ENCODE measurements at places on chromosomes 11 and 22.

DNA sequence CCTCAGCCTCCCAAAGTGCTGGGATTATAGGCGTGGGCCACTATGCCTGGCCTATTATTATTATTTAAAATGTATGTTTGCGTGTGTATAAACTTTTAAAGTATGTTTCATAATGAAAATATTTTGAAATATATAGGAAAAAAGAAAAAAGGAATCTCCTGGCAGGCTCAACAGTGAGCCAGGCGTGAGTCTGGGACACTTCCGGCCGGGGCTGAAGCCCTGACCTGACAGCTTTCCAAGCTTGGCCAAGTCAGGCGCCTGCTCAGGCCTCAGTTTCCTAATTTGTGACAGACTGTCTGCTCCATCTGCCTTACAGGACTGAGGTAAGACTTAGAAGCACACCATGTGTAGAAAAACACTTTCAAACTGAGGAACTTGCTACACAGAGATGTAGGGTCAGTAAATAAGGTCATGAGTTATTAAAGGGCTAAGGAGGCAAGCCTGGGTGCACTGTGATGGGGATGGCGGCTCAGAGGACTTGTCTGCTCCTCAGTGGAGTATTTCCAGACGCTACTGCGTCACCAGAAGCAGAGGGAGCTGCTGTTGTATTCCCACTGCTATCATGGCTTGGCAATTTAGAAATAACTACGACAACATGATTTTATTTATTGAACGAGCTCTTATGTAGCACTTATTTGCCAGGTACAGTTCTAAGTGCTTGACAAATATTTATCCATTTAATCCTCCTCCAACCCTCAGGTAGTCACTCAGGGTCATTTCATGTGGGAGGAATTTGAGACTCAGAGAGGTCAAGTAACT is 100.1 kb downstream of the PRR5L start:
- no peak for DNase-seq

DNA sequence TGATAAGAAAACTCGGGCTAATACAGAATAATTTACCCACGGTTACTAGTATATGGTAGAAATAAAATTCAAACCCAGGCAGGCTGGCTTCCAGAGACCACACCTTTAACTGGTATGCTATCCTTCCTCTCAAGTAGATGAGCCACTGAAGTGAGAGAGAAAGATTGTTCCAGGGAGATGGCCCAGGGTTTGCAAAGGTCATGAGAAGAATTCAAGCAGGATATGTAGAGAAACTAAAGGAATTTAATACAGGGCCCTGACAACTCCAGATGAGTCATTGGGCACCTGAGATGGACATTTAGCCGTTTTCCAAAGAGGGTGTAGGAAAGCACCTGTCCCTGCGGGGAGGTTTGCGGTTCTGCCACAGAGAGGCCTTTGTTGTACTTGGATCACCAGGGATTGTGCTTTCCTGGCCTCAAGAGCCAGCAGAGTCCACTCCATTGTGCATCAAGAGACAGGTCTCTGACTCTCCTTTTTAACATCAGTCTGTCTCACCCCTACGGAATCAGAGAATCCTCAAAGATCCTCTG is 152.7 kb upstream of the BLID start:
- no peak for DNase-seq

DNA sequence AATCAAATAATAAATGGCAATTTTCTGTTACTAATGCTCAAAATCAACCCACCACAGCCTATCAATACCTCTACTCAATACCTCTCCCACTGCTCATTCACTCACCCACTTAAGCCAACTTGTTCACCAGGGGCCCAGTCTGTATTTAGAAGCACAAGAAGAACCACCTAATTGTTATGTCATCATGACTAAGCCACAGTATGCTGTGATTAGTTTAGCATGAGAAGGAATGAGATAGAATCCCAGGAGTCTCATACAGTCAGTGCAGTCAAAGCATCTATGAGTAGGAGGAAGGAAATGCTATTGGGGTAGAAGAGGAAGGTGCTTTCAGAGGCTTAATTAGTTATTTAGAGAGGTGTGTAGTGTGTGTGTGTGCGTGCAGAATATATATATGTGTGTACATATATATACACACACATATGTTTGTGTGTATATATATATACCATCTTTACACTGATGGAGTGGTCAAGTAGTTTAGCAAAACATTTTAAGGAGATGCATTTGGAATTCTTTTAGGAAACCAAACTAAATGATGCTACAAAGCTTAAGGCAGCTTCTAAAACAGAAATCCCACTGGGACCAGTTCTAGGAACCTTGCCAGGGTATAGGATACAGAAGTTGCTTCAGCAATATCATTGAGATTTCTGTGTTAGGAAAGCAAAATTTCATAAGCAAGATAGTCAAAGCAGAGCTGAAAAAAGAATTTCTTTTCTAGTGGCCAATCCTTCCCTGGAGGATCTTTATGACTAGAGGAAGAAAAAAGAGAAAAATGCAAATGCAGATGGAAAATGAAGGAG is 27.5 kb downstream of the KCNA4 start:
- DNase-seq: no peak

DNA sequence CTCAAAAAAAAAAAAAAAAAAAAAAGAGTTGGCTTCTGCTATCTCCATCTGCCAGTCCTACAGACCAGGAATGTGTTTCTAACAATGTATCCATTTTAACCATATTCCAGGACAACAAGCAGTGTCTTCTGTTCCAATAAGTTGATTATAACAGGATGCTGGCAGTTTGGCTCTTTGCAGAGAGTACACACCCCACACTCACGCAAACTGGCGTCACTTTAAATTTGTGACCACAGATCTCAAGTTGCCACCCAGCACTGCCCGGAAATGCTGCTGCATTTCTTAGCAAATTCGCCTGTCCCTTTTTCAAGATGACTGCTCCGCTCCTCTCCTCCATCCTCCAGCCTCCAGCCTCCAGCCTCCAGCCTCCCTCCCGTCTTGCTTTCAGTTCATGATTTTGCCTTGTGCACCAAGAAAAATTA is 44.3 kb downstream of the SCGB1A1 start:
- no peak for DNase-seq

GRCh38 chr11:72244060-72244360 is at the start of gene PHOX2A:
Gene PHOX2A, minus strand, starts transcription at chr11:72244176. Its CDS starts 172 bp downstream, at chr11:72244004.
- DNase-seq: no peak

DNA sequence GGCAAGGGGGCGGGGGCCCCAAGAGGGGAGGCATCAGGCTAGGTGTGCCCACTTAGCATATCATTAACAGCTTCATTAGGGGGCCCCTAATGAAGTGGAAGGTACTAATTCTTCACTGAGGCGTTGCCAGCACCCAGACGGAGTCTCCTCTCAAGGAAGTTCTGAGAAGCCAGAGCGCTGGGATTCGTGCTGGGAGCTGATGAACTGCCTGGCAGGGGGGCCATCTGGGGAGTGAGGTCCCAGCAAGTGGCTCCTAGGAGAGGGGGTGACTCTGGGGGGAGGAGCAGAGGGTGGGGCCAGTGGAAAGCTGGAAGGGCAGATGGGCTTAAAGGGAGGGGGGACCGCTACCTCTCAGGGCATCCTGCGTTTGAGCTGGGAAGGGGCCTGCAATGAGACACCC is 29.8 kb downstream of the DAGLA start:
- no peak for DNase-seq

GRCh38 chr11:88297863-88298262 is 39.7 kb downstream of the CTSC start:
- no peak for DNase-seq

GRCh38 chr11:34427186-34427805 is 11.4 kb upstream of the CAT start:
- no peak for DNase-seq

GRCh38 chr11:34774604-34775003 is 141.6 kb downstream of the APIP start:
- no peak for DNase-seq

GRCh38 chr11:14331476-14332136 is 27.4 kb downstream of the RRAS2 start:
- DNase-seq: no peak

DNA sequence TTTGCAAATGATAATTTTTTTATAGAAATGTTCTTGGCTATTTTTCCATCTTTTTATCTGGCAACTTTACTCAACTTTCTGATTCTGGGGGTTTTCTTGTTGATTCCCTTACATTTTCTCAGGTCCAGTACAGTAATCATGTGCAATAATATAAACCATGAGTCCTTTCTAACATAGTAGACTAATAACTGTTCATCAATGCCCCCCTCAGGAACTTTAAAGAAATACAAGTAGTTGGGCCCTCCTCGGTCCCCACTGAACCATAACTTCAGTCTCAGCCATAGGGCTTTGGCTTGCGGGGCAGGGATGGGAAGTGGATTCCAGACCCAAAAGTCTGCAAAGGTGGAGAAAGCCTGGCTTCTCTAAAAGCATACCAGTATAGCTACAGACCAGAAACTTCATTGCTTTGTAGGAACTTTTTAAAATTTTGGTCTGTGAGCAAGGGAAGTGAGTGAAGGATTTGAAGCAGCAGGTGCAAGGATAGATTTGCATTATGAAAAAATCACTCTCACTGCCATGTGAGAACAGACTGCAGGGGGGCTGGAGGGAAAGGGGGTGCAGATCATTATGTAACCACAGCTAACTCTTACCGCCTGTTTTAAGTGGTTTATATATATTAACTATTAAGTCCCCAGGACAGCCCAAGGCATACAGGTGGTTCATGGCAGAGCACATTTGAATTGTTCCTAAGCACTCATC is 10.4 kb upstream of the TUB start:
- DNase-seq: no peak

DNA sequence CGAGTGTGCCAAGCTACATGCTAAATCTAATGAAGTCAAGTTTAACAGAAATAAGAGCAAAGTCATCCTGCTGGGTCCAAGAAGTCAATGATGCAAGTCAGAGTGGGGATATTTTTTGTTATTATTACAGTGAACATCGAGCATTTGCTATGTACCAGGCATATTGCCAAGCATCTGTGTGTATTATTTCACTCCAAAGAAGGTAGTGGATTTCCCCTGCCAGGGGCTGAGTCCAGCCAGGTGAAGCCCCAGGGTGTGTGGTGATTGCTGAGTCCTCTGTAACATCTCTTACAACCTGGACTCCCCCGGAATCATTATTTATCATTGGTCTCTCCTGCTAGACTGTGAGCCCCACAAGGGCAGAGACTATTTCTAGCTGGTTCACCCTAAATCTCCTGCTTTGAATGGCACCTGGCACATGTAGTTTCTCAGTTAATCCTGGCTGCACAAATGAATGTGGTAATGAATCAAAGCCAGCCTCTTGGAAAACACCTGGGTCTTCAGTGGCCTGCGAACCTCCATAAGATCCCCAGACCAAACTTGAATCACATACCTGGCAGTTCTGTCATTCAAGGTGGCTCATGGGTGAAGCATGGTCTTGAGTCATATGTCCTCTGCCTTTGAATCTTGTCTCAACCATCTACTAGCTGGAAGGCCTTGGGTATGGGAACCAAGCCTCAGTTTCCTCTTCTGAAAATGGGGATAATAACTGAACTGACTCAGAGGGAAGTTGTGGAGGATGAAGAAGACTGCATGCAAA is 549.2 kb downstream of the MIAT start:
- no peak for DNase-seq

DNA sequence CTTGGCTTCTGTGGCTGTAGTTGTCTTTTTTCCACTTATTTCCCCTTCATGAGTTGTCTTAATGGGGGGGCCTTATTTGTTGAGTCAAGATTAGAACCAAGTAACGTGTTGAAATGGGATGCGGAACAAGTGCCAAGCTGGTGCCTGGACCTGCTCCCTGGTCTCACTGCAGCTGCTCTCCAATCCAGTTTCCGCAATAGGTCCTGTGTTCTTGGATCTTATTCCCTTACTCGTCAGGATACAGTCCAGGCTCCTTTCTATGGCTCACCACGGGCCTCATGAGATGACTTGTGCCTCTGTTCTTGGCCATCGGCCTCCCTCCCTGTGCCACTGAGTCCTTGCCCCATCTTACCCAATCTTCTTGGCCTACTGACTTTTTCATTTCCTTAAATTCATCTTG is 159.6 kb upstream of the CADM1 start:
- no peak for DNase-seq

DNA sequence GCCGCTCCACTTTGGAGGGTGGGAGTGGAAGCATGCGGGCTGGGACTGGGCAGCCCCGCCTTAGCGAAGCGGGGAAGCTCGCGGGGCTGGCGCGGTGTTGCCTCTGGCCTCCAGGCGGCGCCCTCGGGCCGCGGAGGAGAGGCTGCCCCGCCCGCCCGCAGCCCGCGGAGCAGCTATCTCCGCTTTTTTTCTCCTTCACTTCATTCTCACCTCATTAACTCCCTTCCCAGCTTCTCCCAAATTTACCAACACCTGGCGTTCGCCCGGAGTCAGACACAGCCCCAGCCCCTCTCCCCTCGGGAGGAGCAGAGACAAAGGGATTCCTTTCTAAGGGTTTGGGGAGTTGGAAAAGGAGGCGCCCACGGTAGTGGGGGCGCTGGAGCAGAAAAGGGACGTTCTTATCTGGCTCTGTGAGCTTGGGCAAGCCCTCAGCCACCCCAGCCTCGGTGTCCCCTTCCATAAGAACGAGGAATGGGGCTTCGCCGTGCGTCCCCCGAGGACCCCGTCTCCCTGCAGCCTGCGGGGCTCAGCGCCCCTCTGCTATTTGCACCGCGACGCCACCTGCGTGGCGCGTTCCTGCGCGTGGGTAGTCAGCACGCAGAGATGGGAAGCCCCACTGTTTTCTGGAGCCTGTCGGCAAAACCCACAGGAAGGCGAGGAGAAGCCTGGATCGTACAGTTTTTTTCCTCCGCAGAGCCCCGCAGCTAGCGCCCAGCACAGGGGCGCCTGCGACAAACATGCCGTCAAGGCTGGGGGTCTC is 1.5 kb upstream of the WNT11 start:
- peak; percentile 74 for DNase-seq

- DNase-seq: no peak
Observed at GRCh38 chr11:104799251-104799650, 99.0 kb downstream of the CASP12 start.

- DNase-seq: no peak
Observed at GRCh38 chr11:114124601-114125144, 65.2 kb downstream of the ZBTB16 start.

GRCh38 chr11:130454491-130455252 is 6.2 kb downstream of the ADAMTS15 start:
- DNase-seq: no peak

GRCh38 chr11:45672593-45672992 is 7.2 kb upstream of the CHST1 start:
- DNase-seq: no peak

DNA sequence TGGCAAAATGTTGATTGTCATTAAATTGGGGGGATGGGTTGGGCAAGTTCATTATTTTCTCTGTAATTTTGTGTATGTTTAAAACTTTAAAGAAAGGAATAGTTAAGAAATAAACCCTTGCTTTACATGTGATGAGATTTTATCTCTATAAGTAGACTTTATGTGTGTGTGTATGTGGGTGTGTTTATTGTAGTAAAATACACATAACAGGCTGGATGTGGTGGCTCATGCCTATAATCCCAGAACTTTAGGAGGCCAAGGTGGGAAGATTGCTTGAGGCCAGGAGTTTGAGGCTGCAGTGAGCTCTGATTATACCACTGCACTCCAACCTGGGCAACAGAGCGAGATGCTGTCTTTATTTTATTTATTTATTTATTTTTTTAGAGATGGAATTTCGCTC is 83.2 kb downstream of the KIAA1671 start:
- no peak for DNase-seq

- DNase-seq: no peak
Observed at GRCh38 chr11:70088735-70089250, 10.7 kb downstream of the ANO1 start.

DNA sequence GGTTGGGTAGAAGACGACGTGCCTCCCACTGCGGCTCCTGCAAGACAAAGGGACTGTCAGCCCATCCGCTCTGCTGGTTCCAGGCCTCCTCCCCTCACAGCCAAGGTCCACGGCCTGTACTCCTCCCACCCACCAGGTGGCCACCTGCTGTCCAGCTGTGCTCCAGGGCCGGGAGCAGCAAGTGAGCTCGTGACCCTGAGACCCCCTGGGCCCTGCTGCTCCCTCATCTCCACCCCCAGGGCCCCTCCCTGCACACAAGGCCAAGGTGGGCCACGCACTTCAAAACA is 27.4 kb downstream of the TSPAN4 start:
- no peak for DNase-seq

Measured in GM18507 (cell line).